ENCODE measurements at places on chromosomes 3 and 15.

DNA sequence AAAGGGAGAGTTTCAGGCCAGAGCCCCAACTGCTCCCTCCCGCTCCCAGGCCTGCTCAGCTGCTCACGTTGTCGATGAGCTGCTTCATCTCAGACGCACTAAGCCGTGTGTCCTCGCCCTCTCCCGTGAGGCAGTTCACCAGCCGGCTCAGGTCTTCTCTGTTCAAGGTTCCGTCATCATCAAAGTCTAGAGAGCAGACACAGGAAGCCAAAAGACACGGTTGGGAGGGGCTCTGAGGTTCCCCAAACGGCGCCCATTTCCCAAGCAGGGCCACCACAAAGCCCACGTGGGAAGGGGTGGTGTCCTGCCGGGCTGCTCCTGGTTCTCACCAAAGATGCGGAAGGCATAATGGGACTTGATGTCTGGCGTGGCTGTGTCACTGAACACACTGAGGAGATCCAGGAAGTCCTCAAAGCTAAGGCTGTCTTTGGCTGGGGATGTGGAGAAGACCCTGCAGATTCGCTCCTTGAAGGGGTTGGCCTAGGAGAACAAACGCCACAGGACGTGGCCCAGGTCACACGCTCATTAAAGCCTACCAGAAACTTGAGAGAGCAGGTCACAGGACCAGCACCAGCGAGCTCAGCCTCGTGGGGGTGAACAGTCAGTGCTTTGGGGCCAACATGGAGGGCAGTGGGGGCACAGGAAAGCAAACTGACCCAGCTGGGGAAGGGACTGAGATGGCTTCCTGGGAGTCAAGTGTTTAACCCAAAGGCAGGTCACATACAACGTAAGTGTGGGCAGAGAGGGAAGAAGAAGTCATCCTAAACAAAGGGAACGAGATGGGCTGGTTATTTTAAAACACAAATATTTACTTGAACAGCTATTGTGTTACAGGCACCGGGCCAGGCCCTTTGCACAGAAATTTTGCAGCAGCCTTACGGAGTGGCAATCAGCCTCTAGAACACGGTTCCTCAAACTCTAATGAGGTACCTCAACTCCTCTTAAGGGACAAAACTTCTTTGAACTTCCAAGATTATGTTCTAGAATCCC is 2.4 kb downstream of the CIB1 start:
- peak; percentile 20 for DNase-seq

- DNase-seq = no peak
Measured at GRCh38 chr3:108394563-108394962, 98.2 kb downstream of the HHLA2 start.

DNA sequence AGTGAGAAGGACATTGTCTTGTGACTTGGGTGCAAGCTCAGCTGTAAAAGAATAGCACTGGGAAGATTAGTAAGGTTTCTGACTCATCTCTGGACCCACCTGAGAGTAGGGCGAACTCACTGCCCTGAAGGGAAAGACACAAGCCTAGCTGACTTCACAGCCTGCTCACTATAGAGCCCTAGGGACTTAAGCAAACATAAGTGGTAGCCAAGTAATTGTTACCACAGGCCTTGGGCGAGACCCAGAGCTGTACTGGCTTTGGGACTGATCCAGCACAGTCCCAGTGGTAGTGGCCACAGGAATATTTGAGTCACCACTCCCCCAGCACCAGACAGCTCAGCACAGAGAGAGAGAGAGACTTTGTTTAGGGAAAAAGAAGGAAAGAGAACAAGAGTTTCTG is 429.9 kb downstream of the TBL1XR1 start:
- DNase-seq = no peak

DNA sequence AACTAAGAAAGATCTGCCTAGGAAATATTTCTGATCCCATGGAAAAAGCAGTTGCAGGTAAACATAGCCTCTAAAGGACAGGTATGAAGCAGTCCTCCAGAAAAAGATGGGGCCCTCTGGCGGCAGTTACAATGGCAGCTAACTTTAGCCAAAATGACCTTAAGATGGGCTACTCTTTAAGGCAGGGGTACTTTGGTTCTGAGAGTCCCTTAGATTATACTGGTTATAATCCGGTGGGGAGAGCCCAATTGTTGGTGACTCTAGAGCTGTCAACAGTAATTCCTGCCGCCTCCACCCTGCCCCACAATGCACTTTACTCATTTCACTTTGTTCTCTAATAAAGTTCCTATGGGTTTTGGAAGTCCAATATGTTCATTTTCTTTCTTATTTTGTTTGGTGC is 412.8 kb upstream of the WNT5A start:
- no peak for DNase-seq

Data from esophagus squamous epithelium (tissue), 5 donors.